Renal cortical epithelial cell (primary cell): ENCODE measurements at places on chromosomes 13 and 19.

DNA sequence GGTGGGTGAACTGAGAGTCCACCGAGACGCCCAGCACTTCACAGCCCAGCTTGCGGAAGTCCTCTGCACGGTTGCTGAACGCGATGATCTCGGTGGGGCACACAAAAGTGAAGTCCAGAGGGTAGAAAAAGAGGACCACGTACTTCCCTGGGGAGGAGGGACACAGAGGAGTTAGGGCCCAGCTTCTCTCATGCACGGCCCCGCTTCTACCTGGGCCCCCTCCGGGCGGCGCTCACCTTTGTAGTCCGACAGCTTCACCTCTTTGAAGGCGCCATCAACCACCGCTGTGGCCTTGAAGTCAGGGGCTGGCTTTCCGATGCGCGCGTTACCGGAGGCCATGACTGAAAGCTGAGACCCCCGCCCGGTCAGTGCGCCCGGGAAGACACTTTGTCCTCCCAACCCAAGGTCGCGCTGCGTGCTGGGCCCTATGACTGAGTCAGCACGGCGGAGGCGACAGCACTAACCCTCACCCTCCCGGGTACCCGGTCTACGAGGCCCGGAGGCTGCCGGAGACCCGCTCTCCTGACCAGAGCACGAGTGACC is 606 bp downstream of the PRDX2 start:
- no peak for DNase-seq

- DNase-seq, result peak; percentile 22
These were observed 5.4 kb upstream of the MTRF1 start for GRCh38 chr13:41268764-41269163.

DNA sequence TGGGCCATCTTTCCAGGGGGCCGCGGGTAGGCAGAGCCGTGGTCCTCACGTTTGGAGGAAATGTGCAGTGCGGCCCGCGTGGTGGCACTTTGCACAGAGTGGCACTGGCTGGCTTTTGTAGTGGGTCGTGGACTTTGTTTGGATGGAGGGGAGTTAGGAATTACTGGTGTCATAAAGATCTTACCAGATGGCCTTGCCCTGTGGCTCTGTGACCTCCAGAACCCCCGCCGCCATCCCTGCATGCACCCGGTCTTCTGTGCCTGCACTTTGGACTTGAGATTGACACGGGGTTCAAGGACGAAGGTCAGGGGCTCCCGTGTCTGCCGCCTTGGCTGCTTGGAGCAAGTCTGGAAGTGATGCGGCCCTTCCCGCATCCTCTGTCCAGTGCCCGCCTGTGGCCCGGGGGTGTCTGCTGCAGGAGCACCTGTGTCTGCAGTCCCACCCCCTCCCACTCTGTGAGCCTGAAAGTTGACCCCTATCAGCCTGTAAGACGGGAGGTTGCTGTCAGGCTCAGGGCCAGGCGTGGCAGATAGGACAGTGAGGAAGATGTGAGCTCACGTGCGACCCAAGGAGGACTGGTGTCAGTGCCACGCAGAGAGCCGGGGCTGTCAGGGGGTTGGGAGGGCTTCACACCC is 2.2 kb downstream of the GNA11 start:
- DNase-seq, result no peak

DNA sequence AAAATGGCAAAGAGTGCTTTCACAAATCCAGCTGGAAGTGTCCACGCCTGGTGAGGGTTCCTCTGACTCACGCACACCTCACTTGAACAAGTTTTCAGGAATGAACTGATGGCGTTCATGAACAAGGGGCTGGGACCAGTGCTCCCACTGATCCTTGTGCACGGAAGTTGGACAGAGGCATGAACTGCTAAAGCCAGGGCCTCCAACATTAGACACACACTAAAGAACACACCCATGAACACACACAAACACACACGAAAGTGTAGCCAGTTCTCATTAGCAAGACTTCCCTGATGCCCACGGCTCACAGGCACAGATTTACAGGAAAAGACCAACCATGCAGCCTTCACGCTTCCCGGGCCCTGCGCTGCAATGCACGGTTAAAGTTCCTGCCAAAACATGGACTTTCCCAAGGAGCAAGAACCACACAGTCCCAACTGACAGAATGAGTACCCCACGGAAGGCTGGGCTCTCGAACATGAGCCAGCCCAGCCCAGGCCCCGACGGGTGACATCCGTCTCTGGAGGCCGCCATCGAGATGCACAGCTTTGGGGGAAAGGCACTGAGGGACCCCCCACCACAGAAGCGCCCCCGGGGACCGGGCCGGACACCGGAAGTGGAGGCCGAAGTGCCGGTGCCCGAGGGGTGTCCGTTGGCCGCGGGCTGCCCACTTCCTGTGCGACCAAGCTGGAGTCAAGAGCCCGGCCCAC is 808 bp downstream of the DNMT1 start:
- peak; percentile 45 for DNase-seq

GRCh38 chr13:39397896-39398265 is 205.1 kb downstream of the LHFPL6 start:
- no peak for DNase-seq

GRCh38 chr13:61898207-61898606 is 482.6 kb upstream of the PCDH20 start:
- no peak for DNase-seq

DNA sequence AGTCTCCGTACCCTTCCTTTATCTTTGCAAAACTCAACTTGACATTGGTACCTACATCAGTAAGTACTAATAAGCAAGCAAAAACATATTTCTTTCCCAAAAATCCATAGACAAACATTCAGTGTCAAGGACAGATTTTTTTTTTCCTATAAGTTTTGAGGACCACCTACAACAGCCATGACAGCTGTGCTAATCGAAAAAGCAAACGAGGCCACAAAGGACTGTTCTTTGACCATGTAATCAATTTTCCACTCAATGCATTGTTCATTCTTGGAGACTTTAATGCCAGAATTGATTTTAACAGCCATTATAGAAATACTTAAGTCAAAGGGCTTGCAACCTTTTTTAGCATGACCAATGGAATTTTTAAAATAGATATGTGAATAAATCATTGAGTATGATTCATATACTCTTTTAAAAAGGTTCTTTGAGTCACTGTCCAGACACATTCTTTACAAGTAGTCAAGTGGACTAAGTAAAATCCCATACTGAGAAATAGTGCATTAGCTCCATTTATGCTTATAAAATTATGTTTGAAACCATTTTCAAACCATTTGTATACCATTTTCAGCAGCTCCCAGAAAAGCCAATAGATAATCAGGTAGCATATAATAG is 323.9 kb downstream of the MZT1 start:
- no peak for DNase-seq

DNA sequence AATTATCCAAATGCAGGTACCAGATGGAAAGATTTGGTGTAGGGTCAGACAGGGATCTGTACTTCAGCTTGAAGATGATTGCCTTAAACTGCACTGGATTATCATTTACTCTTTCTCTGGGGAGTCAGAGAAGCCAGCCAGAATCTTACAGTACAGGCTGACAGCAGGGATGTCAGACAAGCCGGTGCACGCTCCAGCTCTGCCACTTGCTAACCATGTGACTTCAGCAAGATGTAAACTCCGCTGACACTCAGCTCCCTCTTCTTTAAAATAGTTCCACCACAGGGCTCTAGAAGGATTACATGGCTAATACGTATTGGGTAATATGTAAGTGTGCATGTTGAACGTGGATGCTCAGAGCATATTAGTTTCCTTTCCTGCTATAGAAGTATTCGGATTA is 251.4 kb upstream of the MAB21L1 start:
- no peak for DNase-seq

DNA sequence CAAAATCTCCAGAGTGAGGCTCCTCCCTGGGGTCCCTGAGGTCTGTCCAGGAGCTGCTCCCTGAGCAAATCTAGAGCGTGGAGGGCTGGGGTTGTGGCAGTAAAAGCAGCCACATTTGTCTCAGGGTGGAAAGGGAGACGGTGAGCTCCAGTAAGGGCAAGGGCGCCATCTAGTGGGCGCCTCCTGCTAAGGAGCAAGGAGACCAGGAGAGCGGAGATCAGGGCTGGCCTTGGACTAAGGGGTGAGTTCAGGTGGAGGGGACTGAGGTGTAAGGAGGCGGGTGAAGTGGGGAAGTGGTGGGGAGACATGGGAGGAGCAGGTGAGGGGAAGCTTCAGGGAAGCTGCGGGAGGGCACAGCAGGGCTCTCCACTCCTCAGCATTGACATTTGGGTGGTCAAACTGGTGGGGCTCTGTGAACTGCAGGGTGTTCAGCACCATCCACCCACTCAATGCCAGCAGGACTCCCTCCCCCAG is 5.3 kb upstream of the CEACAM21 start:
- peak; percentile 30 for DNase-seq

- DNase-seq, result no peak
These were observed 926.8 kb downstream of the DIAPH3 start for GRCh38 chr13:59236944-59237343.

DNA sequence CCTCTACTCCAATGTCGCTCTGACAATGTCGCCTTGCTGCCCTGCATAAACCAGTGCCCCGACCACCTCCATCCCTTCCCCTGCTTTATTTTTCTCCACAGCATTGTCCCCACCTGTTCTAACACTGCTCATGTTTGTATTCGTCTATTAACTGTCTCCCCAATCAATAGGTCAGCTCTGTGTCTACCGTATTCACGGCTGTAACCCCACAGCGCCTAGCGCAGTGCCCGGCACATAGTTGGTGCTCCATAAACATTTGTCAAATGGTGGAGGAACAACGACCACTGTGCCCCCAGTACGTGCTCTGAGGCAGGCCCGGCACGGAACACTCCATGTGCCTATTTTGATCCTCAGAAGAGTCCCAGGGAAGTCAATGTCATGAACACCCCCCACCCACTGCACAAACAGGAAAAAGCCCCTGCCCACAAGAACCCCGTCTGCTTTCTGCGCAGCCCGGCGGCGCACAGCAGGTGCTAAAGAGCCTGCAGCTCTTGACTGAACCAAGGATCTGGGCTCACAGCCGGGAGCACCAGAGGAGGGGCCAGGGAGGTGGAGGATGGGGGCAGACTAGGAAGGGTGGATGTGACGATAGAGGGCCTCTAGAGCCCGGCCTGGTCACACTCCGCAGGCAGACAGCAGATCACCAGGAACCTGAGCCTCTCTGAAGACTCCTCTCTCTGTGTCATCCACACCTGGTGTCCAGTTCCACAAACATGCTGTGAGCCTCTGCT is 1.8 kb upstream of the CEACAM16 start:
- no peak for DNase-seq

GRCh38 chr13:62185631-62186255 is 770.1 kb upstream of the PCDH20 start:
- peak; percentile 4 for DNase-seq

- DNase-seq, result no peak
These were observed 101.3 kb downstream of the AKAP11 start for GRCh38 chr13:42373048-42373812.

GRCh38 chr19:49592486-49593232 is 1.7 kb downstream of the PRR12 start:
- DNase-seq, result no peak

DNA sequence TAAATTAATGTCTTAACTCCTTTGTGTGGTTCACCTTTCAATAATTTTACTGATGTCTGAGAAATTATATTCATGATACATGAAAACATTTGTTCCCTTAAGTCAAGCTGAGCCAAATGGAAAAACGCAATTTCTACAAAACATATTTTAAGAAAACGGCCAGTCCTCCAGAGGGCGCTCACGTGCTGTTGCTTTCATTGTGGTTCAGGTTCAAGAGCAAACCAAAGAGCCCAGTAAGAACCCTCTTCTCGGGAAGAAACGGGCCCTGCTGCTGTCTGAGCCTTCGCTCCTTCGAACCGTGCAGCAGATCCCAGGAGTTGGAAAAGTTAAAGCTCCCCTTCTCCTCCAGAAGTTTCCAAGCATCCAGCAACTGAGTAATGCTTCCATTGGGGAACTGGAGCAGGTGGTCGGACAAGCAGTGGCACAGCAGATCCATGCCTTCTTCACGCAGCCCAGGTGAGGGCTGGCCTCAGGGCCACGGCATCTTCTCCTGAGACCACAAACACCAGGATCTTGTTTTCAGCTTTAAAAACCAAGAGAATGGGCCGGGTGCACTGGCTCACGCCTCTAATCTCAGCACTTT is 4.3 kb downstream of the FAAP24 start:
- DNase-seq, result peak; percentile 55

- no peak for DNase-seq
These were observed 31.1 kb downstream of the TRPM4 start for GRCh38 chr19:49188626-49189200.

DNA sequence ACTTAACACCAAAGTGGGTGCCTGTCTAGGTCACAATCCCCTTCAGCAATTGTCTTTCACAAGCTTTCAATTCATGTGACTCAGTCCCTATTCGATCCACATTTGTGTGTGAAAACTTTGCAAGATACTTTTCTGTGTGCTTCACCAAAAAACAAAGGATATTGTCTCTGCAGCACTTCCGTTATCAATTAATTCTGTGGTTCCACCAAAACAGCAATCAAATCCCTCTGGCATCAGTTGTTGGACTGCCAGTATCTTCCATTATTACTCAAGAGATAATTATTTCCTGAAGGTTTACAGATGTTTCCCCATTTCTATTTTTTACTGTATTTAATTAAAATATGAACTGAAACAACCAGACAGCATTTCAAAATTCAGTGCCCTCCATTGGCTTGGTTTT is 481.4 kb downstream of the SUCLA2 start:
- DNase-seq, result no peak

- DNase-seq, result no peak
These were observed 20.7 kb upstream of the ZNF507 start for GRCh38 chr19:32324631-32325285.

DNA sequence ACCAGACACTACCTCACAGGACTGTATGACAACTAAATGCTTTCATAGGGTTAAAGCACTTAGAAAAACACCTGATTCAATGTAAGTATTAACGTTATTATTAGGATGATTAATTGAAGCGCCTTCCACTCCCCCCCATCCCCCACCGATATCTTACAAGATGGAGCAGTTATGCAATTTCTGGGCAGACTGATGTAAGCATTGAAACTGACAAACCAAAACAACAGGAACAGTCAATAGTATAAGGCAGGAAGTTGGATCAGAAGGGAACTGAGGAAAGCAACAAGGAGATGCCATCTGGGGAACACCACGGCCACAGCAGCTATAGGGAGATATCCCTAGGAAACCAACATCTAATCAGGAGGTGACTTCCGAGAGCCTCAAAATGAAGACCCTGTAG is 3.8 kb downstream of the LCP1 start:
- no peak for DNase-seq

- no peak for DNase-seq
These were observed 174.5 kb downstream of the TBC1D4 start for GRCh38 chr13:75307370-75307949.
